ENCODE measurements at places on chromosomes 1 and 21. TPM values are rescaled to one million over a fixed set of nuclear protein-coding genes. Genes with fewer than 3 reads are reported as not detected.

GRCh38 chr21:27206368-27206982 lies 239.6 kb upstream of the ADAMTS5 start:
- no peaks in the 10 kb centered on the region for H3K27me3 ChIP-seq
- no peaks in the 10 kb centered on the region for H3K36me3 ChIP-seq
- H3K4me3 ChIP-seq = no peak overlapping the region
- DNase-seq = peak; percentile 56
- no peaks in the 10 kb centered on the region for H3K4me1 ChIP-seq

- peaks cover 10% of the 10 kb centered on the region for H3K4me1 ChIP-seq
- no peaks in the 10 kb centered on the region for H3K36me3 ChIP-seq
- no peak overlapping the region for H3K4me3 ChIP-seq
Observed at GRCh38 chr1:67740543-67740942, 55.5 kb downstream of the GADD45A start.

DNA sequence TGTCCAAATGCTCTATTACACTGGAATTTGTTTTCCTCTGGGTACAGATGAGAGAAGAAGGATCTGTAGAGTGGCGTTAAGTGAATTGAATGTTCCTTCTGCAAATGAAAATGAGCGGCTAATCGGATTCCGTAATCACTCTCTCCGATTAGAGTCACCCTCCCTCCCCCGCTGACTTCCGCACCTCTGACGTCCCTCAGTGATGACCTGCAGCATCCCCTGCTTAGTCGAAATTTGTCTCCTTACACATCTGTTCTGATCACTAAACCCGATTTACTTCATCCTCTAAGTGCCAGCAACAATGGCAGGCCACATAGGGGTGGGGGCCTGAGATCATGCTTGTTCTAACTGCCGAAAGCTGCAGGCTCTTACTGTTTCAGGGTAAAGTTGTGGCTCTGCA lies 378.7 kb downstream of the SEC16B start:
- no peaks in the 10 kb centered on the region for H3K4me1 ChIP-seq
- no peak for DNase-seq
- H3K4me3 ChIP-seq = no peak overlapping the region

- H3K36me3 ChIP-seq = peaks cover 9% of the 10 kb centered on the region
- H3K4me3 ChIP-seq = no peak overlapping the region
- H3K27me3 ChIP-seq = no peaks in the 10 kb centered on the region
- H3K4me1 ChIP-seq = peaks cover 4% of the 10 kb centered on the region
Observed at GRCh38 chr1:93671099-93671621, 10.5 kb downstream of the BCAR3 start.

DNA sequence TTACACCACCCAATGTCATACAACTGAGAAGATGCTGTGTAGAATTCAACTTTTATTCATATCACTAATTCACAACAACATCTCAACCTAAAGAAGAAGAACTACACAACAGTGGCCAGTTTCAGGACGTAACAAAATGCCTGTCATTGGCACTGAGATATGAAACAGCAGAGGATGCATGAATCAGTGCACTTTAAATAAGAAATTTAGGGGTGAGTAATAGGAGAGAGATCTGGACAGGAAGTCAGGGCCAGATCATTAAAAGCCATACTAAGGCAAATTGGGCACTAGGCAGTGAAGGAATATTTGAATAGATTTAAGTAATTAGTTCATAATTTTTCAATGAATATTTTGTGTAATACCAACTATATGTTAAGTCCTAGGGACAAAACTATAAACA lies 510.5 kb downstream of the PLPP3 start:
- no peak overlapping the region for H3K27ac ChIP-seq
- no peaks in the 10 kb centered on the region for H3K27me3 ChIP-seq
- no peaks in the 10 kb centered on the region for H3K4me1 ChIP-seq
- H3K4me3 ChIP-seq = no peak overlapping the region
- DNase-seq = no peak

DNA sequence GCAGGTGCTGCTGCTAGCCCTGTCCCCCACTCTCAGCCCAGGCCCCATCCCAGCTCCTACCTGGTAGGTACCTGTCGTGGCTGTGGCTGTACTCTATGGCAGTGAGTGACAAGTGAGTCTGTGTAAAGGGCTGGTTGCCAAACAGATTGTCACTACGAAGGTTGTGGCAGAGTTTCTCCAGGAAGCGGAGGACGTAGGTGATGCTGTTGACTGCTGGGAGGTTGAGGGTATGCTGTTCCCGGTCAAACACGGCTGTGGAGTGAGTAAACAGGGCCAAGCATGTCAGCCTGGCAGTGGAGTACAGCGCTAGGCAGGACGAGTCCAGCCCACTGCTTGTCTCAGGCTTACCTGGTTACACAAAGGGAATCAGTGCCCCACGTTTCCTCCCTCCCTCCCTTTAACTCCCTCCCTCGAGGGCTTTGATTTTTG lies 24.8 kb upstream of the SLFNL1 start:
- no peak for DNase-seq
- no peaks in the 10 kb centered on the region for H3K36me3 ChIP-seq
- no peaks in the 10 kb centered on the region for H3K4me1 ChIP-seq
- H3K27me3 ChIP-seq = no peaks in the 10 kb centered on the region
- no peak overlapping the region for H3K4me3 ChIP-seq

DNA sequence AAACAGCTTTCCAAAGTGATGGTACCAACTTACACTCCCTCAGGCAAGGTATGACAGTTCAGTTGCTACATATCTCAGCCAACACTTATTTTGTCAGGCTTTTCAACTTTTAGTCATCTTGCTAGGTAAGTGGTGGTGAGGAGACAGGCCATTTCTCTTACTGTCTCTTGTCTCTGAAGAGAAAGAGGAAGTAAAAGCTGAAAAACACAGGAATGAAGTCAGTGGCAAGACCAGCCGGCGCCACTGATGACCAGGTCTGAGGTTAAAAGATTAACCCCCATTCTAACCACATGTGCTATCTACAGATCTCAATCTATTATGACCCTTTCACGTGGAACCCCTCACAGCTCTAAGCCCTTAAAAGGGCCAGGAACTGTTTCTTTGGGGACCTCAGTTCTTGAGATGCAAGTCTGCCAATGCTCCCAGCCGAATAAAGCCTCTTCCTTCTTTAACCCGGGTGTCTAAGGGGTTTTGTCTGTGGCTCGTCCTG lies 4.2 kb downstream of the ADCY10 start:
- no peak for DNase-seq
- H3K36me3 ChIP-seq = no peaks in the 10 kb centered on the region
- H3K4me1 ChIP-seq = peaks cover 2% of the 10 kb centered on the region
- H3K27ac ChIP-seq = no peak overlapping the region
- H3K27me3 ChIP-seq = no peaks in the 10 kb centered on the region

- H3K27me3 ChIP-seq = no peaks in the 10 kb centered on the region
- no peak overlapping the region for H3K4me3 ChIP-seq
- H3K27ac ChIP-seq = no peak overlapping the region
- DNase-seq = no peak
- H3K4me1 ChIP-seq = no peaks in the 10 kb centered on the region
Observed at GRCh38 chr1:75964760-75965408, 32.7 kb upstream of the ASB17 start.

MED8 gene
- total RNA-seq = 19.5 TPM

SLC9C2 gene
- not detected for total RNA-seq

TMEM50A gene
- total RNA-seq = 92.3 TPM

EBNA1BP2 gene
- total RNA-seq = 104 TPM

All from H1 (cell line).